ENCODE measurements at places on chromosomes 1 and 21.

GRCh38 chr1:40432644-40433390 lies 17.5 kb upstream of the ZFP69B start:
- no peak for DNase-seq

DNA sequence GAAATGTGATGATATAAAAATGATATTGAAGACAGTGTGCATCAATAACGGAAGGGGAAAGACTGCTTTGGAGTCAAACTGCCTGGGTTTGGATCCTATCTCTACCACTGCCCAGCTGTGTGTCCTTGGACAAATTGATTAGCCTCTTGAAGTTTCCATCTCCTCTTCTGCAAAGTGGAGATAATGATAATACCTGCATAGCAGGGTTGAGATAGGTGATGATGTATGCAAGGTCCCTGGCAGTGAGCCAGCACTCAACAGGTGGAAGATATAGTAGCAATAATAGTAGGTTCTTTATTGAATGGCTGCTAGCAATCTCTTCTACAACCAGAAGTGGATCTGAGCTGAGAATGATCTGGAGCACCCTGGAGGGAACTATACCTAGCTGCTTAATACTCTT lies 166.7 kb downstream of the MIS18A start:
- DNase-seq, result no peak

- DNase-seq, result no peak
Observed at GRCh38 chr1:67889466-67889865, 56.2 kb upstream of the GNG12 start.

DNA sequence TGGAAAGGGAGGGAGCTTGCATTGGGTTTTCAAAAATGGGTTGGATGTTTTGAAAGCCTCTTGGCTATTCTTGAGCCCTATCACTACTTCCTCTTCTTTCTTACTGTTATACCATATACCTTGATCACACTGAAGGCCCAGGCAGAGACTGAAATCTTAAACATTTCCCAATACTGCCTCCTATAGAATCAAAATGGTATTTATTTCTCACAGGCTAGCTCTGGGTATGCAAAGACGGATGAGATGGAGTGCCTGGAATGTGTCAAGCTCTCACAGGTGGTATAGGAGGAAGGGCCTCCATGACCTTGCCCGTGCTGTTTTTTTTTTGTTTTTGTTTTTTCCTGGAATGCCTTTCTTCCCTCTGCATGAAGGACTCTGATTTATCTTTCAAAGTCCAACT lies 268.4 kb upstream of the USP24 start:
- DNase-seq, result no peak

DNA sequence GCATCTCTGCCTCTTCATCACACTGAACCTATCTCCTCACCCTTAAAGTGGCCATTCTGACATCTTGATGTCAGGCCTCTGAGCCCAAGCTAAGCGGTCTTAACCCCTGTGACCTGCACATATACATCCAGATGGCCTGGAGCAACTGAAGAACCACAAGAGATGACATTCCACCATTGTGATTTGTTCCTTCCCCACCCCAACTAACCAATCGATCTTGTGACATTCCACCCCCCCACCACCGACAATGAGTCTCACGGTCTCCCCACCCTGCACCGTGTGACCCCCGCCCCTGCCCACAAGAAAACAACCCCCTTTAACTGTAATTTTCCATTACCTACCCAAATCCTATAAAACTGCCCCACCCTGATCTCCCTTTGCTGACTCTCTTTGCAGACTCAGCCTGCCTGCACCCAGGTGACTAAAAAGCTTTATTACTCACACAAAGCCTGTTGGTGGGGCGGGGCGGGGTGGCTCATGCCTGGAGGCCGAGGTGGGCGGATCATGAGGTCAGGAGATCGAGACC lies 21.0 kb upstream of the PINK1 start:
- no peak for DNase-seq

Measured in stimulated activated CD8-positive, alpha-beta memory T cell treated with anti-CD3 and anti-CD28 coated beads, Interleukin-7, amount 100 ng/mL, for 1 hour (primary cell).